ENCODE measurements at places on chromosomes 16 and 17.

DNA sequence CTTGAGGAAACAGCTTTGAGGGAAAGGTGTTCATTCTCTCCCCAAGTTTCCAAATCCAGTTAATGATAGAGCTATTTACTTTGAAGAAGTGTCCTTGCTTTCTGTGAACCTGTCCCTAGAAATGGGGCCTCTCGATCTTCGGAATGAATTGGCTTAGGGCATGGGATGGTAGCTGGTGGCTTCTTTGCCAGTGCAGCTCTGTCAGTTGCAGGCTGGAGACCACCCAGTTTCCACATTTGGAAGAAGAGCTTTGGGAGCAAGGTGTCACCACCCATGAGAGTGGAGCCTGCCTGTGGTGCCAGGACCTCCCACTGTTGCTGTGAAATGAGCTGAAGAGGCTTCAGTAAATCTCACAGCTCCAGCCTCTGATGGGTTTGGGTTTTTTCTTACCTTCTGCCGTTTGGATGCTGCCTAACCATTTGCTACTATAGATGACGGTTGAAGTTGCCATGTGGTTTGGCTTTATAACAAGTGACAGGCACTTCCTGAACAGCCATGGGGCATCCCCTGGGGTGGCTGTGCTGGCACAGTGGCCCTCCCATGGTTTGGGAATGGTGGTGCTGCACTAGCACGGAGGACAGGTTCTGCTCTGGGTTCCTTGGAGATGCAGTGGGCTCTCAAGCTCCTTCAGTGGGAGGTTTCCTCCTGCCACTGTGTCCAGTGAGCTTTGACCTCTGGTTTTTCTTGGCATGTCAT lies 19.5 kb upstream of the SLC5A10 start:
- no peak for DNase-seq

- no peak for DNase-seq
These were observed 17.0 kb upstream of the TMC5 start for GRCh38 chr16:19400711-19401110.

- DNase-seq, result no peak
These were observed 7.3 kb upstream of the DDX52 start for GRCh38 chr17:37650419-37651003.

DNA sequence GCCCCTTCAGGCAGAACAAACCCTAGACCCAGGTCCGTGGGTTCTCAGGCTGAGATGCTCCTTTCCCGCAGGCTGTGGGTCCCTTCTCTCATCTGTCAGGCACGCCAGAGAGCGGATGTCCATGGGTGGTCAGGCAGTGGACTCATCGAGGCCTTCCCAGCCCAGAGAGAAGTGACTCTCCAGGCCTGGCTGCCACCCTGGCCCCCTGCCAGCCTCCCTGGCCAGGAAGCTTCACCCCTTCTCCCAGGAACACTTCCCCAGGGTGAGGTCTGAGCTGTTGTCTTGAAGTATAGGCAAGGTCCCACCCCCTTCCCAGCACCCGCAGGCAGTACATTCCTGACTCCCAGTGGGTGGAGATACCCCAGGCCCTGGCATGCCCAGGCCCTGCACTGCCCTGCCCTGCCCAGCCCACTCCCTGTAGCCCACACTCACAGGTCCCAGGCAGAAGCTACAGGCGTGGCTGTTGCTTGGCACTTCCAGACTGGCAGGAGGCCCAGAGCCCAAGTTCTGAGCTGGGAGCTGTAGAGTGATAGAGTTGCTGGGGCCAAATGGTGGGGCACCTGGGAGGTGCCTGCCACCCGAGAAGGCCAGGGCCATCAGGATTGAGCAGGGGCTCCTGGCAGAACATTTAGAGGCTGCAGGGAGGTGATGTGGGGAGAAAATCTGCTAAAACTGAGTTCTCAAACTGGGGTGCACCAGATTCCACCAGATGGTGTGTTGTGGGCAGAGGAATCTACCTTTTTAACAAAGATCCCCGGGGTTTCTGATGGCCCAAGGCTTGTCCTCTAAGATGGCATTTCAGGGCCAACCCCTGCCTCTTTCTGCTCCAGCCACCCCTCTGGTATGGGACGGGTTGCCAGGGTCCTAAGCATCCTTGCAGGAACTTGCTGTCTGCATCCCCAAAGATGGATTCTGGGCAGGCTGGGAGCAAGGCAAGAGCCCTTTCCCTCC lies 6.7 kb downstream of the ITGA3 start:
- DNase-seq, result peak; percentile 94

DNA sequence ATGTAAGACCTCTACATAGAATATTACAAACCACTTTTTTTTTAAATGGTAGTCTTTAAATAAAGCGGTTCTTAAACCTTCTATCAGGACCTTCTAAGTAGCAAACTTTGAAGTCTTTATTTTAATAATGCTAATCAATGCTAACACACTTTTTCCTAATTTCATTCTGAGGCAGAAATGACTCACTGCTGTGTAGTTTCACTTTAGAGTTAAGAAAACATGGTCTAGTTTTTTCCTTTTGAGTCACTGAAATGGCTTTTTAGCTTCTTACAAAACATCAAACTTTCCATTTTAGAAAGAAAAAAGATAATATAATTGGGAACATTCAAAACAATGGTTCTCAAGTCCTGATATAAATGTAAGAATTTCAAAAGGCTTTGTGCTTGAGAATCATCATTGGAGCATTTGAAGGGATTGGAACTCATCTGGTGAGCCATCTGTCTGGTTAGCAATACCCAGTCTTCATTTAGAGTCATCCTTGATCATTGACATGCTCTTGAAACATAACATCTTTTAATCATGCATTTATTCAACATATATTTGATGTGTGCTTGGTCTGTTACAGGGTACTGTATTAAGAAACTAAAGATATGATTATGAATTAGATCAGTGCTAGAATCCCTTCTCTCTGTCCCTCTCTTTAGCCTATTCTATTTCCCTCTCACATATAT lies 258.3 kb upstream of the MON1B start:
- no peak for DNase-seq

- DNase-seq, result no peak
These were observed 1.9 kb upstream of the TRIM37 start for GRCh38 chr17:59108400-59109102.

- DNase-seq, result no peak
These were observed 118.4 kb upstream of the NOG start for GRCh38 chr17:56475116-56475515.

GRCh38 chr17:78089576-78090281 lies 38.8 kb downstream of the TMC6 start:
- no peak for DNase-seq

- DNase-seq, result no peak
These were observed 5.9 kb downstream of the DPEP2 start for GRCh38 chr16:67993207-67994039.

DNA sequence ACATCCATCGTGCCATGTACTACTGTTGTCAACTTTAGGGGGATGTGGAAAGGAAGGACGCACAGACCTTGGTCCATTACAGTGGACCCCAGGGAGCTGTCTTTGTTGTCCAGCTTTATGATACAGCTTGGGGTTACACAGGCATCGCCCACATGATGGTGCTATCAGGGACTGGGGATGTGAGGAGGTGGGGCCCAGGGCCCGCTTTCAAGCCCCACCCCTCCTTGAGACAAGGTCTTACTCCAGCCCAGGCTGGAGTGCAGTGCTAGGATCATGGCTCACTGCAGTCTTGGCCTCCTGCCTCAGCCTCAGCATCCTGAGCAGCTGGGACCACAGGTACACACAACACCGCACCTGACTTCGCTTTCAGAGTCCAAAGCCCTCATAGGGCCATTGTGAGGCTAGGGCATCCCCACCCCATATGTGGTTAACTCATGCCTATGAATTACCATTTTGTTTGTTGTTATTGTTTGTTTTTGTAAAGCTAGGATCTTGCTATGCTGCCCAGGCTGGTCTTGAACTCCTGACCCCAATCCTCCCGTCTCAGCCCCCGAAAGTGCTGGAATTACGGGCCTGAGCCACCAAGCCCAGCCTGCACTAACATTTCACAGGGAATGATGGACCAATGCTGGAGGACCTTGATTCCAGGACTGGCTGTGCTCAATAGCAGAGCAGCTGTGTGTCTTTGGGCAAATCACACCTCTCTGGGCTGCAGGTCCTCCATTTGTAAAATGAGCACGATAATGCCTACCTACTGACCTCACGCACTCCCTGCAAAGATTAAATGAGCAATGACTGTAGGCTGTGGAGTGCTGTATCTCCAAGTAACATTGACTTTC lies 17.2 kb downstream of the ST3GAL2 start:
- DNase-seq, result no peak

GRCh38 chr17:40361063-40361924 lies 3.2 kb downstream of the GJD3 start:
- no peak for DNase-seq

DNA sequence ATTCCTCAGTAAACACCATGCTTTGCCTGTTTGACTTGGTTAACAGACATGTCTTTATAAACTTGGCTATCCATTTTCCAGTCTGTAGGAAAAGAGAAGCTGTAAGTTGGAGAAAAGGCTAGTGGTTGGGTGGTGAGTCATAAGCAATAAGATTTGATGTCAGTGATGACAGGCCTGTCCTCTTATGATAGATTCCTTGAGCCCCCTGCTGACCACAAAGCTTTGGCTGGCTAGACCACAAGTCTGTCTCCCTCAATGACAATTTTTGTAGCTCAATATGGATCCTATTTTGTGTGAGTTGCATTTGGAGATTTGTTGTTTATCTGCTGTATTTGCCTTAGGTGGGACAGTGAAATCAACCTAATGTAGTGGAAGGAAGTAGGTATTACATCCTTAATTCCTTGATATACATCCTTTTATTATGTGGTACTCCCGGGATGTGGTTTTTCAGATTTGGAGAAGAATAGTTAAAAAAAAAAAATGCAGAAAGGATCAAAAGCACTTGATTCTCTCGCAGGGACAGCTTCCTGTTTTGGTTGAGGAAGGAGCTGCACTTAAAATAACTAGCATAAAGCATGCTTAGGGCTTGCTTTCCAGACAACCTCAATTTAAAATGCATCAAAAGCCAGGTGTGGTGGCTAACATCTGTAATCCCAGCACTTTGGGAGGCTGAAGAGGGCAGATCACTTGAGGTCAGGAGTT lies 67.4 kb downstream of the SIAH1 start:
- no peak for DNase-seq

- no peak for DNase-seq
These were observed 23.2 kb downstream of the ZNF213 start for GRCh38 chr16:3158026-3158509.

GRCh38 chr17:17343896-17344506 lies 40.8 kb downstream of the NT5M start:
- DNase-seq, result no peak

- DNase-seq, result no peak
These were observed 762 bp upstream of the CSF3 start for GRCh38 chr17:40014375-40014980.

DNA sequence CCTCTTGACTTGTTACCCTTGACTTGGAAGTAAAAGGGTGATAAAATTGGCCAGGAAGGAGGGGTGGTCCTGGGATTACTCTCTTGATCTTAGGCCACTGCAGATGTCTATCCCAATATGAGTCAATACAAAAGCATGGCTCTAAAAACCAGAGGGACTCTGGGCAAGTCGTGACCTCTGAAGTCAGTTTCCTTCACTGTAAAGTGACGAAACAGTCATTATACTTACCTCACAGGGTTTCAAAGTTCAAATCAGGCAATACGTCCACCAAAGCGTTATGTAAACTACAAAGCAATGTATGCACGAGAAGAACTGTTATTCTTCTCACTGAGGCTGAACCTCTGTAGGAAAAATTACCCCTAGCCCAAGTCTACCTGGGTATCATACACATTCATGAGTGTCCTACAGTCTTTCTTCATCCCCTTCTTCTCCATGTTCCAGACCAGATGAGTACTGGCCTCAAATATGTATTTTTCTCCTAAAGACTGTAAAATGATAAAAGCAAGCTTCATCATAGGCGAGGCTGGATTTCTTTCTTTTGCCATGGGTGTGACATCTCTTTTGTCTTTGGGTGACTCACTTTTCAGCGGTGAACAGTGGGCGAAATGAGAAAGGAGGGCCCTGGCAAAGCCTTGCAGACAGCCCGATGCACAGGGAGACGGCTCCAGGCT lies 34.5 kb upstream of the CLEC18B start:
- DNase-seq, result no peak

DNA sequence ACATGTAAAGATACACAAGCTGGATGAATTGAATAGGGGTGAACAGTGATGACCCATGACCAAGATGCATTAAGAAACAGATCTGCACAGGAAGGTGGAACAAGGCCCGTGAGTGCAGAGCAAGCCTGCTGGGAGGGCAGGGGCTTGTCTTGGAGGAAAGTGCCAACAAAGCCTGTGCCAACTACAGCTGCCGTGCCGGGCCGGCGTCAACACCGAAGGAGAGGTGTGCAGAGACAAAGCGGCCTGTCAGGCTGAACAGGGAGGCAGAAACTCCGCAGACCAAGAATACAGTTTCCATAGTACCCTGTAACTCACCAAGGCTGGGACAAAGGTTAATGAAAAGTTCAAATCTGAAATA lies 46.7 kb downstream of the ANKRD11 start:
- no peak for DNase-seq

DNA sequence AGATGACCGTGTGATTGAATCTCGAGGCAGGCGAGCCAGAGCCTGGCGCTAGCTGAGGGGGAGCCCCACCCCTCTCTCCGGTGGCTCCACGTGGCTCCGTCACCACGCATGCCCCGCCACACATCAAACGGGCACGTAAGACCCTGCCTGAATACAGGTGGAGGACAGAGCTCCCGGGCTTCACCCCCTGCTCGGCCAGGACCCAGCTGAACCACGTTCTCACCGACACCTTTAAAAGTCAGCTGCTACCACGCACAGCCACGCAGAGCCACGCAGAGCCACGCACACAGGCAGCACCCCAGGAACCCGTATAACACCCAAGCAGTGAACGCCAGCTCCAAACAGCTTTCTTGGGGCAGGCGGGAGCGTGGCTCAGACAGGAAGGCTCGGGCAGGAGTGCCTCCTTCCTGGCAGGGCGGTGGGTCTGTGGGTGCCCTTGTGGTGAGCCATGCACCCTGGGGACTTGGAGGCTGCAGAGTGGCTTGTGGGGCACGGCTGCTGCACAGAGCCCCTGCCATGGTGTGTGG lies 4.4 kb downstream of the TMEM204 start:
- no peak for DNase-seq

- DNase-seq, result no peak
These were observed 3.6 kb downstream of the CCL5 start for GRCh38 chr17:35876534-35876933.

DNA sequence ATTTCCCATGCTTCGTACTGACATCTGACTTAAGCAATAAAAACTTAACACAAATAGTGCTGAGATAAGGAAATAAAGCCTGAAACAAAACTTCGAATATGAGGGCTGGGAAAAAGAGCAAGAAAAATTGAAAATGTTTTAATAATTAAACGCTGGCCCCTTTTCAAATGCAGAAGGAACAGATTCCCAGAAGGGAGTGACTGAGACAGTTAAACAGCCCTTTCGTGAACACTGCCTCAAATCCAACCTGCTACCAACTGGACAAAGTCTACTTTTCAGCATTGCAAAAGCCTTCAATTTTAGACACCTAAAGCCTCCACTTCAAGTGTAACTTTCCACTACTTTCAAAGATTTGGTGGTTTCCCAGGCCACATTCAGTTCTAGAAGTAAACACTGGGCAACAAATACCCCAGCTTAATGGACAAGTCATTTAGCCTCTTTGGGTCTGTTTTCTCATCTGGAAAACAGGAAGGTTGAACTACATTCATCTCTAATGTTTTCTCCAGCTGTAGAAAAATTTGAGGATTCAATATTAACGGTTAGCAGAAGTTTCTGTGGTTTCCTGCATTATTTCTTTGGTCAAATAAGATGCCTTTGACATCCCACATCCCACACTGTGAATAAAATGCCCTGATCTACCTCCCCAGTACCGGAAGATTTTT lies 11.8 kb downstream of the RFFL start:
- DNase-seq, result no peak

GRCh38 chr16:47725188-47725695 lies 264.1 kb downstream of the PHKB start:
- no peak for DNase-seq

Measured in vagina (tissue), 2 donors.